ENCODE measurements at places on chromosomes 2 and 18. TPM values are rescaled to one million over a fixed set of nuclear protein-coding genes. Genes with fewer than 3 reads are reported as not detected.

RBM44 gene
- 0.11 TPM for total RNA-seq

CCL20 gene
- not detected for total RNA-seq

DNA sequence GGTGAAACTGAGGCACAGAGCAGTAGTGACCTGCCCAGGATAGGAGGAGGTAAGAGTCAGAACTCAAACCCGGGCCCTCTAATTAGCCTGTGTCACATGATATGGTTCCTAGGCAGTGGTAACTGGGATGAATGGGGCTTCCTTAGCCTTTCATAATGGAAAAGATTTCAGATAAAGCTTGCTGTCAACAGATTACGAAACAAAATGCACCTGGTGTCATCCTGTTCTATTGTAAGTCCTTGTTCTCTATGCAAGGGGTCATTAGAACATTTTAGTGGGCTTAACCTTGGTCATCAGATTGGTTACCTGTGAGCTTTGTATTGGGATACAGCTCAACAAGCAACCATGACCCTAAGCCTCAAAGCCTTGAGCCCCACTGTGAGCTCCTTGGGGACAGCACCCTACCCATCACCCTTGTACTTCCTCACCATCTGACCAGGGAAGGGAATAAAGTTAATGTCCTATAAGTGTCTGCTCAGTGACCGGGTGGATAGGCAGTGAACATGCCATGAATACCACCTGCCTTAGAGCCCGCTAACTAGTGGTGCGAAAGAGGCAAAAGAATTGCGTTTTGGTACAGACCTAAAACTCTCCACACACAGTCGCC, 70.3 kb upstream of the RMDN2 start:
- no peak for DNase-seq

- DNase-seq: no peak
Measured at GRCh38 chr2:228329282-228329681, 147.8 kb upstream of the SPHKAP start.

GRCh38 chr2:237693291-237693994, 66.1 kb downstream of the LRRFIP1 start:
- DNase-seq: peak; percentile 87

MC2R gene
- total RNA-seq: not detected

GRCh38 chr2:230156782-230157699, 62.7 kb downstream of the SP110 start:
- no peak for DNase-seq

- peak; percentile 78 for DNase-seq
Measured at GRCh38 chr2:46632349-46632748, 153.0 kb downstream of the TMEM247 start.

DNA sequence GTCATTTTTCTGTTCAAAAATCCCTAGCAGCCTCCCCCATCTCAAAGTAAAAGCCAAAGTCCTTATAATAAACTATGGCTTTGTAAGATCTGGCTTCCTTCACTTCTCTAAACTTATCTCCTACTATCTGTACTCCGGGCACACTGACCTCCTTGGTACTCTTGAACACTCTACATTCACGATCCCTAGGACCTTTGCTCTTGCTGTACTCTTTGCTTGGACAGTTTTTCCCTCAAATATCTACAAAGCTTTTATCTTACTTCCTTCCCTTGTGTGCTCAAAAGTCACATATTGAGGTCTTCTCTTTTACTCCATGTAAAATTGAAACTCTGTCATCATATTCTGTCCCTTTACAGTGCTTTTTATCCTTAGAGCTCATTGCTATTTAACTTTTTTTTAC, 616.6 kb downstream of the IRS1 start:
- no peak for DNase-seq

TUBA4B gene
- not detected for total RNA-seq

EML6 gene
- total RNA-seq: 0.63 TPM

DNA sequence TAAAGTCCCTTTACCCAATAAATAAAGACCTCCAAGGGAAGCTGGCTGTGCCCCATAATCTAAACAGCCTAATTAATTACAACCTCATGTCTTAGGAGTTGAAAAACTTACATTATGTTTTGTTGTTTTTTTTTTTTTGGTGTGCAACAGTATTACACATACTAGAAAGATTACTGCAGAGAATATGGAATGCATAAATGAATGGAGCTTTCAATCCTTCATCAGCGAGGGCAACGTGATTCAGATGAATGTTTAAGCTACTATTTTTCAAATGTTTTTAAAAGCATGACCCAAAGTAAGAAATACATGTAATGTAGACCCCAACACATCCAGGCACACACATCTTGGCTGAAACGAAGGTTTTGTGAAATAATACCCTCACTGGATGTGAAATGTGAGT, 167.1 kb upstream of the FN1 start:
- DNase-seq: no peak

- DNase-seq: peak; percentile 81
Measured at GRCh38 chr2:131016826-131017741, 76.2 kb downstream of the FAM168B start.
